ENCODE measurements at places on chromosomes 16 and 17. TPM values are rescaled to one million over a fixed set of nuclear protein-coding genes. Genes with fewer than 3 reads are reported as not detected.

The ASPA gene
- not detected for total RNA-seq

GRCh38 chr17:77489893-77490255 lies 349.1 kb downstream of the SEC14L1 start:
- no peak overlapping the region for H3K4me3 ChIP-seq
- H3K4me1 ChIP-seq, result peaks cover 10% of the 10 kb centered on the region
- peaks cover 44% of the 10 kb centered on the region for H3K36me3 ChIP-seq
- H3K27me3 ChIP-seq, result no peaks in the 10 kb centered on the region
- DNase-seq, result no peak
- H3K27ac ChIP-seq, result no peak overlapping the region

DNA sequence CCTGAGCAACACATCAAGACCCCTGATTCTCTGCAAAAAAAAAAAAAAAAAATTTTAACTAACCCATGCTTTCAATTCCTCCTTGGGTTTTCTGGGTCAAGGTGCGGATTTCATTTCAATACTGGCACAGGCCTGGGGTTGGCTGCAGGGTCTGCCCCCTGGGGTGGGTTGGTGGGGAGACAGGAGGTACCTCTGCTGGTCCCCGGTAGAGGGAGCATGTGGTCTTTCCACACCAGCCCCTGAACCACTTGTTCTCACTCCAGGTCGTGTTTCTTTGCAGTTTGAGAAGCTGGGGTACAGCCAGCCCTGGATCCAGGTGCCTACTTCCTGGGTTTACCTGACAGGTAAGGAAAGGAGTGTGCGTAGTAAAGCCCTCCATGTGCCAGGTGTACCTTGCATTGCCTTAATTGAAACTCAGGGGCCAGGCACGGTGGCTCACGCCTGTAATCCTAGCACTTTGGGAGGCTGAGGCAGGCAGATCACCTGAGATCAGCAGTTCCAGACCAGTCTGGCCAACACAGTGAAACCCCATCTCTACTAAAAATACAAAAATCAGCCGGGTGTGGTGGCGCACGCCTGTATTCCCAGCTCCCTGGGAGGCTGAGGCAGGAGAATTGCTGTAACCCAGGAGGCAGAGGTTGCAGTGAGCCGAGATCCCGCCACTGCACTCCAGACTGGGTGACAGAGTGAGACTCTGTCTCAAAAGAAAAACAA lies 21.8 kb downstream of the SDR42E2 start:
- DNase-seq, result no peak
- H3K27me3 ChIP-seq, result peaks cover 2% of the 10 kb centered on the region
- H3K27ac ChIP-seq, result no peak overlapping the region
- peaks cover 9% of the 10 kb centered on the region for H3K4me1 ChIP-seq

GRCh38 chr16:25093208-25094061 lies 18.1 kb upstream of the LCMT1 start:
- peak overlapping the region; percentile 28 for H3K4me3 ChIP-seq
- H3K4me1 ChIP-seq, result peaks cover 28% of the 10 kb centered on the region
- peak; percentile 21 for DNase-seq
- H3K27ac ChIP-seq, result peak overlapping the region; percentile 85
- peaks cover 2% of the 10 kb centered on the region for H3K27me3 ChIP-seq
- peaks cover 9% of the 10 kb centered on the region for H3K36me3 ChIP-seq

- peak overlapping the region; percentile 65 for H3K27ac ChIP-seq
- no peaks in the 10 kb centered on the region for H3K27me3 ChIP-seq
- H3K36me3 ChIP-seq, result peaks cover 31% of the 10 kb centered on the region
- no peak for DNase-seq
- H3K4me1 ChIP-seq, result peaks cover 40% of the 10 kb centered on the region
- peak overlapping the region; percentile 45 for H3K4me3 ChIP-seq
Measured at GRCh38 chr17:10699856-10700255, 2.5 kb downstream of the ADPRM start.
